Glomerular endothelial cell (primary cell): ENCODE measurements at places on chromosomes 11 and 22. TPM values are rescaled to one million over a fixed set of nuclear protein-coding genes. Genes with fewer than 3 reads are reported as not detected.

OR52I1 gene
- not detected in 2 replicates for total RNA-seq

DRG1 gene
- 54.5 and 62.6 TPM in 2 replicates for total RNA-seq

ANO1 gene
- total RNA-seq, result 0.70 and 3.0 TPM in 2 replicates

SHISA8 gene
- total RNA-seq, result not detected in 2 replicates

ASPHD2 gene
- total RNA-seq, result 2.6 and 5.4 TPM in 2 replicates
